ENCODE measurements at places on chromosomes 2 and 18. TPM values are rescaled to one million over a fixed set of nuclear protein-coding genes. Genes with fewer than 3 reads are reported as not detected.

GRCh38 chr2:11773747-11774525 is 27.5 kb downstream of the LPIN1 start:
- DNase-seq = no peak

GRCh38 chr2:70182689-70183088 is 8.1 kb downstream of the C2orf42 start:
- no peak for DNase-seq

GRCh38 chr2:46335391-46336282 is 38.4 kb downstream of the EPAS1 start:
- no peak for DNase-seq

DNA sequence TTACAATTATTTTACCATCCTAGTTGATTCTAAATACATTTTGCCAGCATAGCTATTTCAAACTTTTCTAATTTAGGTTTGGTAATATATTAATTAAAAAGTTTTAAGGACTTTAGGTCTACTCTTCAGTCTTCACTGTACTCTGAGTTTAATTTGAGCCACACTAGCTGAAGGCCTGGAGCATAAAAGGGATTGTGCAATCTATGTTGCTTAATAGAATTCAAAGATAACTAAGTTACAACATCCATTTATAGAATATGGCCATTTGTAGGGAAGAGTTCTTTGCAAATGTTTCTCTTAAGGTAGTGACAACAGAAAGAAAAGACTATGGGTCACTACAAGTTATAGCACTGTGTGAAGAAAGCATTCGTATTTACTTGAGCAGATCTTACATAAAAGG is 702.2 kb upstream of the NRXN1 start:
- DNase-seq = no peak

DNA sequence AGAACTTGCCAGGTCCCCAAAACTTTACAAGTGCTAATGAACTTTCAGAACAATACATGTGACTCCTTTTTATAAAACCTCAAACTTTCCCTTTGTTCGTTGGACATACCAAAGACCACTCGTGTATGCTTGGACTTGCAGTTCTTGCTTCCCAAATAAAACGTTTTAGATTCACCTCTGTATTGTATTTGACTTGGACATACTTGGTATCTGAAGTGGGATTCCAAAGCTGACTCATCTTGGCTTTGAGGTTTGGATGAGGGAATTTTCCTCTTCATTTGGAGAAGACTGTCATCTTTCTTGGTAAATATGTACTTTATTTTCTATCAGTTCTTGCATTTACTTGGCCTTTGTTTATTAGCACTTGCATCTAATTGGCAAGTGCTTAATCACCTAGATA is 8.0 kb upstream of the CYB5A start:
- DNase-seq = no peak

DNA sequence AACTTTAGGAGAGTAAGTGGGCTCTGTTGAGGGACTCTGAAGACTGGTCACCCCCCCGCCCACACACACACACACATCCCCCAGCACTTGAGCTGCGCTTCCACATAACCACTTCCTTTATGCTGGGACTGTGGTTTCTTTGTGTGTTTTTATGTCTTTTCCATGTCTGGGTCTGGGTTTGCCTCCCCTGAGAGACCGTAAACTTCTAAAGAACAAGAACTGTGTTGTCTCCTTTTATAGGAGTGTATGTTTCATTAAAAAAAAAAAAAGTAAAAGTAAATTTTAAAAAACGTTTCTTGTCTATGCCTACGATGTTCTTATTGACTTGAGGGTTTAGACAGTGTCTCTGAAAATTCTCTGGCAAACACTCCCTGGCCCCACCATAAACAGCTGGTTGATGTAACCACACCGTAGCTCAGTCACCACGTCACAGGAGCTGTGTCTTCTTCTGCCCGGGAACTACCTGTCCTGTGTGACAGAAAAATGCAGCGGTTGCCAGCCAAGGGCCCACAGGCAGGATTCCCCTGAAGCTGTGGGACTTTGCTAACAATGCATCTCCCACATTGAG is 68.0 kb downstream of the KLHL29 start:
- DNase-seq = no peak

DNA sequence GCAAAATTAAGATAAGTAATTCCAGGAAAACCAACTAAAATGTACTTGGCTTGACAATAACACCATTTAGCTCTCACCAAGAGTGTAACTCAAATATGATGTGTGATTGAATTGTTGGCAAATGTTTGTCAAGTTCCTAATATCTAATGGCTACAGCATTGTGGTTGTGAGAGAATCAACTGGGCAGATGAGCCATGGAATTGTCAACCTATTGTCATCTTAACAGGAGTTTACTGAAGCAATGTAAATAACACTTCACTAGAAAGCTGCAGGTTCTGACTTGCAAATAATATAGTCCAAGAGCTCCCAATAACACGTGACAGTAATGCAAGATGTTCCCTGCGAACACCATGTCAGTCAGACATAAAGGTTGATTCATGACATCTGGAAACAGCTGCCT is 495.2 kb upstream of the MEIS1 start:
- DNase-seq = no peak

DNA sequence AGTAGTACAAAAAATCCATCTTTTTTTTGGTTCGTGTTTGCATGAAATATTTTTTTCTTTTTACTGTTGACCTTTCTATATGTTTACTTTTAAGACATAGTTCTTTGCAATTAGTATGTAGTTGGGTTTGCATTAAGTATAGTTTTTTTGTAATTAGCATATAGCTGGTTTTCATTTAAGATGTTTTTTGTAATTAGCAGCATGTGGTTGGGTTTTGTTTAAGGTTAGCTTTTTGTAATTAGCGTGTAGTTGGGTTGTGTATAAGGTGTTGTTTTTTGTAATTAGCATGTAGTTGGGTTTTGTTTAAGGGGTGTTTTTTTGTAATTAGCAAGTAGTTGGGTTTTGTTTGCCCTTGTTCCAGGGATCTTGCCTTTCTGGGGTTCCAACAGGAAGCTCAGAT is 193.1 kb downstream of the LPIN1 start:
- DNase-seq = no peak

DNA sequence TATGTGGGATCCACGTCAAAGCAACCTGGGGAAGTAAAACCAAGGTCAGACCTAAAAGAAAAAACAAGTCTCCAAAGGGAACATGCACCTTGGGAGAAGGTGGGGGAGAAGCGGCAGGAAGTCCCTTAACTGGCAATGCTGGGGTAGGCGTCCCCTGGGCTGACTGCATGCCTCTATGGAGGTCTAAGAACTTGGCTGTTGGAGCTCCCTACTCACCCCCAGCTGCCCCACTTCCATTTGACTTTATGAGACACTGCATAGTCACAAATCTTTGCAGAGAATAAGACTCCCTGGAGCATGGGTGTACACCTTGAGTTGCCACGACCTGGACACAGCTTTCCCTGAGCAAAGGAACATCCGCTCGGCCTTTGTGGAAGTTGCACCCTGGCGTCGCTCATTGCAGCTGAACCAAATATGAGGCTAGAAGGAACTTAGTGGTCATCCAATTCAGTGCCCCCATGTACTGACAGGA is 2.8 kb downstream of the CAPN14 start:
- no peak for DNase-seq

GRCh38 chr2:69745035-69745434 is 3.1 kb downstream of the ANXA4 start:
- DNase-seq = no peak

GRCh38 chr2:148817210-148817708 is 57.8 kb upstream of the KIF5C start:
- peak; percentile 57 for DNase-seq

DNA sequence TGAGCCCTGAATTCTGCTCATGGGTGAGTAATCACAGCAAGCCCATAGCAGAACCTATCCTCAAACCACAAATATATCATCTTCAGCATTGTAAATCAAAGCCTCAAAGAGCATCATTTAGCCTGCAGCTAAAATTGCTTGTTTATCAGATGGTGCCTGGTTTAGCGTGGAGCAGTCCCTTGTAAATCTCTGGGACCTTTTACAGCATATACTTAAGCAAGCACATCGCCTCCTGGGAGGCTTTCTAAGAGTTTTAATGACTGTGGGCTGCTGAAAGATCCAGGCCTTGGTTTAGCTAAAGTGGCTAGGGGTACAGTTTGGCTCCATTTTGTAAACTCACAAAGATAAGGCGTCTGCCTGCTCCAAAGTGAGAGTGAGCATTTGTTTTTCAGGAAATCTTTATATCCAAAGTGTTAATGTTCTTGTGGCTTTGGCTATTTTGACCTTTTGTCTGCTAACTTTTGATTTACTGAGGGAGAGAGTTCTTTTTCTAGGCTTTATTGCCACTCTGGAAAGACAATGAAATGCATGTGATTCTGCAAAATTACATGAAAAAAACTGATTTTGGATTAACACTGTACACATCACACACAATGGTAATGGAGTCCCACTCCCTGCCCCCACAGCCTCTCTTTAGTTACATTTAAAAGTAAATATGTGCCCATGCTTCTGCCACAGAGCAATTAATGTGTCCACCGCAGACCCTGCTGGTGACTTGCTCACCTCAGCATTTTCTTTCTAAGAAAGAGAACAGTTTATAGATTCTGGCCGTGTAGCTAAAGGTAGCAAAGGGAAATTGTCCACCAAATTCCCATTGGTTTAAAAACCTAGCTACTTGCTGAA is 194.8 kb downstream of the LNPK start:
- DNase-seq = no peak

Gene PCARE
- 1.5 TPM for total RNA-seq

Gene MC2R
- total RNA-seq = not detected

Gene MALL
- total RNA-seq = 2.4 TPM

Gene CGREF1
- total RNA-seq = 22.1 TPM

All from cerebellum (tissue), 4 donors.